ENCODE measurements at places on chromosomes 2 and 18.
A peak's percentile ranks its signal among the peaks of the same experiment; 100 is the strongest.

- no peaks in the 10 kb centered on the region for H3K36me3 ChIP-seq
- no peaks in the 10 kb centered on the region for H3K4me1 ChIP-seq
- no peak overlapping the region for H3K4me3 ChIP-seq
- no peak overlapping the region for H3K27ac ChIP-seq
Measured at GRCh38 chr2:72081451-72081850, 66.2 kb downstream of the CYP26B1 start.

DNA sequence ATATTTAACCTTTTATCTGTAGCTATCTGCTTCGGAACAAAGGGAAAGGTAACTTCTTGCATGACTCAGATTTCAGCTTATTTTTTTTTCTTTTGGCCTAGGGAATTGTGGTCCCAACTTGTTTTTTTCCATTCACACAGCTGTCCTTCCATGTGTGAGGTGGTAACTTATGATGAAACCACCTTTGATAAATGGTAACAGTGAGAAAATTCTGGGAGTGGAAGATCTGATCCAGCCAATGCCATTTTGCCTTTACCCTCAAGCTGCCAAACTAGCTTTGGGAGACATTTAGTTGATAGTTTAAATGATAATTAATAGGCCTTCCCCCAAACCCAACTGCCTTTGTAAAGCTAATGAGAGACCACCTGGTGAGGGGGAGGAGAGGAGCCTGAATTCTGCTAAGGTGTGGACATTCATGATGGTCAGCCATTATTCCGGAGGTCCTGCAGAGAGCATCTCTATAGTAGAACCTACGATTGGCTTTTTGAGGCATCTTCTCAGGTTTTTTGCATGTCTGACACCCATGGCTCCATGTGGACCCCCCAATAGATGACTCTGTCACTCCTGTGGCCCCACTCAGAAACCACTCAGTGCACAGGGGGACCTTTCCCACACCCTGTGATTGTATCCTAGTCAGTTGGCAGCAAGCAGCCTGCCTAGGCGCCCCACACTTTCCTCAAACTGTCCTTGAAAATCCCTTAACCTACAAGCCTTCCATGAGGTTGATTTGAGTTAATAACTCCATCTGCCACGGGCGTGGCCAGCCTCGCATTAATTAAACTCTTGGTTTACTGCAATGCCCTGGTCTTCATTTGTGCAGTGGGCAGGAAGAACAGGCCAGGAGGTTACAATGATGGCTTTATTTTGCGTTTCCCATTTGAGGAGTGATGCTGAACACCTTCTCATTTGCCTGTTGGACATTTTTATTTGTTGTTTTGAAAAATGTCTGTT is 263.5 kb upstream of the PXDN start:
- no peak overlapping the region for H3K27ac ChIP-seq
- H3K4me3 ChIP-seq: no peak overlapping the region
- no peaks in the 10 kb centered on the region for H3K4me1 ChIP-seq
- H3K27me3 ChIP-seq: peaks cover 5% of the 10 kb centered on the region
- DNase-seq: no peak

GRCh38 chr18:65269375-65269774 is 481.4 kb upstream of the CDH7 start:
- H3K4me1 ChIP-seq: no peaks in the 10 kb centered on the region
- H3K27ac ChIP-seq: no peak overlapping the region
- no peaks in the 10 kb centered on the region for H3K36me3 ChIP-seq
- DNase-seq: no peak
- no peak overlapping the region for H3K4me3 ChIP-seq
- H3K27me3 ChIP-seq: no peaks in the 10 kb centered on the region

- no peaks in the 10 kb centered on the region for H3K4me1 ChIP-seq
- no peak for DNase-seq
- no peak overlapping the region for H3K4me3 ChIP-seq
Measured at GRCh38 chr2:60505880-60506260, 47.6 kb downstream of the BCL11A start.

- DNase-seq: no peak
- no peak overlapping the region for H3K27ac ChIP-seq
- H3K36me3 ChIP-seq: no peaks in the 10 kb centered on the region
- no peaks in the 10 kb centered on the region for H3K4me1 ChIP-seq
- no peak overlapping the region for H3K4me3 ChIP-seq
- H3K27me3 ChIP-seq: no peaks in the 10 kb centered on the region
Measured at GRCh38 chr2:156151351-156151750, 181.2 kb downstream of the NR4A2 start.

DNA sequence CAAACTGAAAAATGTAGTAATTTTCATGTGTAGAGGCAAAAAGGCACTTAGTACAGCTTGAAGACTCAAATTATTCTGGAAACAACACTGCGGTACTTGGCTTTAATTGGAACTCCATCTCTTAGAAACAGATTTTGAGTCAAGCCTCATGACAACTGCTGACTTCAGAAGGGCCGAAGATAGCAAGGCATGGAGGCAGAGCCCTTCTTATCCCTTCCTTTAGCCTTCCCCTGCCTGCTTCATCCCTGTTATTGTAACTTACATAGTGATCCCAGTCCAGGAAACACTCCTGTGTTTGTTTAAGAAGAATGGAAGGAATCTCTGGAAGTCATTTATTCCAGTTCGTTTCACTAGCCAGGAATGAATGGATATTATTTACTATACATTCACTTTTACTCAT is 110.9 kb upstream of the FAM98A start:
- no peak overlapping the region for H3K4me3 ChIP-seq
- DNase-seq: no peak
- H3K36me3 ChIP-seq: no peaks in the 10 kb centered on the region
- peaks cover 1% of the 10 kb centered on the region for H3K27me3 ChIP-seq

DNA sequence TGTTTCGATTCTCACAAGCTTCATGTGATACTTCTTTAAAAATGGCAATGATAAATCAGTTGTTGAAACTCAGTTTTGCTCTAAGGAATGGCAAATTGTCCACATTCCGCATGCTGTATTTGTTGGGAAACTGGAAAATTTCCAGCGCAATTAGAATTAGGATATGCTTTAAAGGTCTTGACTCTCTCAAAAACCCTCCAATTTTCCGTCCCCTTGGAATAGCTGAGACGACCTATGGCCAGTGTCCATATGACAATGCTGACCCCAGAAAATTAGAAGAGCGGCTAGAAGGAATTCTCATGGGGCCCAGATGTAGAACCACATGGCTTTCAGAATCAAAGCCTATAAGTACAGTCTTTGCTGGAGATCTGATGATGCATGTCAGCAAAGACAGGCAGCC is 170.8 kb downstream of the TMEM18 start:
- DNase-seq: no peak
- H3K27me3 ChIP-seq: peaks cover 1% of the 10 kb centered on the region
- no peaks in the 10 kb centered on the region for H3K4me1 ChIP-seq
- no peak overlapping the region for H3K4me3 ChIP-seq

- peaks cover 65% of the 10 kb centered on the region for H3K4me1 ChIP-seq
- peaks cover 56% of the 10 kb centered on the region for H3K36me3 ChIP-seq
- no peak overlapping the region for H3K4me3 ChIP-seq
- peak overlapping the region; percentile 62 for H3K27ac ChIP-seq
Measured at GRCh38 chr18:12820506-12820905, 63.5 kb downstream of the PTPN2 start.

DNA sequence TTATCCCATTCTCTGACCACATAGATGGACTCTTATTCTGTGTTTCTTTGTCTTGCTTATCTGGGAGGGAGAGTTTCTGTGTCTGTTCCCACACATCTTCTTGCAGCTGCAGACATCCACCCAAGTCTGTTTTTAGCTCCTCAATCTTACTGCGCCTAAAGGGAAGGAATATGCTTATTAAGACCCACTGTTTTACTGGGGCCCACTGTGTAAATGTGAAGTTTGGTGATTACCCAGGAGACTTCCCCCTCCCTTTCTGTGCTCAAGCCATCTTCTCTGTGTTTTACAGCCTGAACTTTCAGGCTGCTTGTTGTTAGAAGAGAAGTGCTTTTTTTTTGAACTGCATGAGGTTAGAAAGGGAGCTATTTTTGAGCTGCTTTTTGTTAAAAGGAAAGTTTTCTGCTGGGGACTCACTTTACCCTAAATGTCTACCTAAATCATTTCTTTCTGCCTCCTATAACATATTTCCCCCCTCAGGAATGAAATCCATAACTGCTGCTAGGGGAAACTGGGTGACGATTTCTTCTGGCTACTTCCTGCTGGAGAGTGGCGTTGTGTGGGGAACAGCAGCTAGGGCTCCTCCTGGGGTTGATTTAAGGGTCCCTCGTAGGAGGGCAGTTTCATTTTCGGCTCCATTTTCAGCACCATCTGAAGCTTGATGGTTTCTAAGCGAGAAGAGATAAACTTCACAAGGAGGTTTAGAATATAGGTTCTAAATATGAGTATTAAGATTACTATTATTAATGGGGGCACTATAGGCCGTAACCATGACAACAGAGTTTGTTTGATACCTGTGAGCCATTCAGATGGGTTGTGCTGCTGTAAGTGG is 39.5 kb upstream of the GMCL1 start:
- no peak overlapping the region for H3K4me3 ChIP-seq
- no peaks in the 10 kb centered on the region for H3K27me3 ChIP-seq
- peak overlapping the region; percentile 27 for H3K27ac ChIP-seq

DNA sequence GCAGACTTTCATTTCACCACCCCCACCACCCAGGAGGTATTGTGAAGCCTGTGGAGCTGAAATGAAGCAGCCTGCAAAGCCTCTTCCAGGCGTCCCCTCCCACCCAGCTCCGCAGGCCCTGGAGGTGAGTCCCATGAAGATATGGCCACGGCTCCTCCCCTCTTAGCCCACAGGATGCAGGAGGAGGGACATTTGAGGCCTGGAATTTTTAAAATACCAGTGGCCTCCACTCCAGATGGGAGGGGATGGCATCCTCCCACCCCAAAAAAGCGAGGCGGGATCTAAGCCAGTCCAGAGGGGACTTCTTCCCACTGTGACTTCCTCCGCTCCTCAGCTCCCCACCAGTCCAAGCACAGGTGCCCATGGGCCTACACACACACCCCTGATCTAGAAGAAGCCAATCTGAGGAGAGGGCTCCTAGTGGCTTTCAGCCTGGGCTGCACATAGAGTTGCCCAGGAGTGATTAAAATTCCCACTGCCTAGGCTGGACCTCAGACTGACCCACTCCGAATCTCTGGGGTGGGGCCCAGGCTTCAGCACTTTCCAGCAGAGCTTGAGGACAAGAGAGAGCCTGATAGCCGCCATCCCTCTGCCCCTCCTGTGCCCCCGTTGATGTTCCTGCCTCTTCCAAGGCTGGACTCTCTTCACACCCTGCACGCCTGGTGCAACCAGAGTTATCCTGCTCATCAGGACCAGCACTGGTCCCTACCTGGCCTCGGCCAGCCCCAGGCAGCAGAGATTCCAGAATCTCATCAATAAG is 206.9 kb downstream of the TNS1 start:
- no peaks in the 10 kb centered on the region for H3K36me3 ChIP-seq
- H3K4me3 ChIP-seq: no peak overlapping the region
- H3K27me3 ChIP-seq: no peaks in the 10 kb centered on the region

GRCh38 chr2:132760405-132760804 is 90.4 kb upstream of the LYPD1 start:
- DNase-seq: no peak
- no peaks in the 10 kb centered on the region for H3K36me3 ChIP-seq
- H3K4me1 ChIP-seq: no peaks in the 10 kb centered on the region
- H3K4me3 ChIP-seq: no peak overlapping the region

- DNase-seq: peak; percentile 41
- peaks cover 28% of the 10 kb centered on the region for H3K36me3 ChIP-seq
- H3K4me3 ChIP-seq: peak overlapping the region; percentile 97
- H3K27me3 ChIP-seq: no peaks in the 10 kb centered on the region
Measured at GRCh38 chr2:121648206-121649148, 785 bp downstream of the CLASP1 start.

DNA sequence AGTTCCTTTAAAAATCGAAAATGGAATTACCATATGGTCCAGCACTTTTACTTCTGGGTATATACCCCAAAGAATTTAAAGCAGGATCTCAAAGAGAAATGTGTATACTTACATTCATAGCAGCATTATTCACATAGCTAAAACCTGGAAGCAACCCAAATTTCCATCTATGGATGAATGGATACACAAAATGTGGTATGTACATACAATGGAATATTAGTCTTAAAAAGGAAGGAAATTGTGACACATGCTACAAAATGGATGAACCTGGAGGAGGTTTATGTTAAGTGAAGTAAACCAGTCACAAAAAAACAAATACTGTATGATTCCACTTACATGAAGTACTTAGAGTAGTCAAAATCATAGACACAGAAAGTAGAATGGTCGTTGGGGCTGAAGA is 147.9 kb upstream of the LTBP1 start:
- H3K4me3 ChIP-seq: no peak overlapping the region
- H3K36me3 ChIP-seq: peaks cover 4% of the 10 kb centered on the region
- no peak for DNase-seq

GRCh38 chr2:178829981-178830380 is 22.8 kb upstream of the TTN start:
- H3K4me1 ChIP-seq: peaks cover 6% of the 10 kb centered on the region
- H3K4me3 ChIP-seq: no peak overlapping the region
- no peak for DNase-seq
- no peaks in the 10 kb centered on the region for H3K27me3 ChIP-seq

DNA sequence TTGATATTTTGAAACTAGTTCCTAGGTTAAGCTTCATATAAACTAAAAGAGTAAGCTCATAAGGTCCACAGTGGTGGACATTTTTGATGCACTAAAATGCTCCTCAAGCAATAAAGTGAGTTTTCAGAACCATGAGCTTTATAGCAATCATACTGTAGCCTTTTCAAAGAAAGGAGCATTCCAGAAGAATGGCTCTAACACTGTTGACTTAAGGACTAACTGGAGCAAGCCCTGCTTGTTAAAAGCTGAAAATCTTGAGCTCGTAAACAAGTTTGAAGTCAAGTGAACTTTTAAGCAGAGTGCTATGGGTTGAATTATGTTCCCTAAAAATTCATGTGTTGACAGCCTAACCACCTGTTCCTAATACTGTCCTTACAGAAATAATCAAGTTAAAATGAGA is 38.0 kb downstream of the KYNU start:
- H3K36me3 ChIP-seq: no peaks in the 10 kb centered on the region
- no peaks in the 10 kb centered on the region for H3K4me1 ChIP-seq
- H3K4me3 ChIP-seq: no peak overlapping the region
- H3K27me3 ChIP-seq: peaks cover 4% of the 10 kb centered on the region

DNA sequence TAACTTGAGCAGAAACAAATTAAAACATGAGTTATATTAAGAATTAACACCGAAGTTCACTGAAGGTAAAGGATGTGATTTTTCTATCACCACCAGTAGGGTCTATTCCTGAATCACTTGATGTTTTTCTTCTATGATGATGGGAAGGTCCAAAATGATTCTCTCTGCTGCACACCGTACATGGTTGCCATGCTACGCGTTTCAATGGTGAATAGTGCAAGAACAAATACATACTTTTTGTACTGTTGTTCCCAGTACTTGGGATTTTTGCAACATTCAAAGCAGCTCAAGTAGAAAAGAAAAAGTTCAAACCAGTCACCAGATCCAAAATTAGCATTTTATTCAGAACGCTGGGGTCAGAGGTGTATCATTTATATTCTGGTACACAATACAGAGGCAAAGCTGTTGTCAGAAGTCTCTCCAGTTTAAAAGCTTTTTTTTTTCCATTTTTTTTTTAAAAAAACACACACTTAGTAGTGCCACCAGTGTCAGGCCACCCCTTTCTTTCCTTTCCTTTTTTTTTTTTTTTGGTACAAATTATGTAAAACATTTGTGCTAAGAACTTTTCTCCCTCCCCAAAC is 226.2 kb downstream of the CDH2 start:
- no peak for DNase-seq
- H3K27me3 ChIP-seq: no peaks in the 10 kb centered on the region
- H3K36me3 ChIP-seq: no peaks in the 10 kb centered on the region
- no peak overlapping the region for H3K27ac ChIP-seq
- H3K4me3 ChIP-seq: no peak overlapping the region

Measured in activated T-helper 1 cell treated with anti-CD3 and anti-CD28 coated beads, Interleukin-12 subunit alpha, Interleukin-12 subunit beta, Interleukin-2, Interleukin-4 antibody, amounts not matched to agents 30 ng/mL and 10 ng/mL and 1 ng/mL, durations not matched to agents 14 hours and 24 hours and 36 hours (primary cell).